Testis (tissue), 5 donors: ENCODE measurements at places on chromosomes 7 and 10. TPM values are rescaled to one million over a fixed set of nuclear protein-coding genes. Genes with fewer than 3 reads are reported as not detected.
A peak's percentile ranks its signal among the peaks of the same experiment; 100 is the strongest.

DNA sequence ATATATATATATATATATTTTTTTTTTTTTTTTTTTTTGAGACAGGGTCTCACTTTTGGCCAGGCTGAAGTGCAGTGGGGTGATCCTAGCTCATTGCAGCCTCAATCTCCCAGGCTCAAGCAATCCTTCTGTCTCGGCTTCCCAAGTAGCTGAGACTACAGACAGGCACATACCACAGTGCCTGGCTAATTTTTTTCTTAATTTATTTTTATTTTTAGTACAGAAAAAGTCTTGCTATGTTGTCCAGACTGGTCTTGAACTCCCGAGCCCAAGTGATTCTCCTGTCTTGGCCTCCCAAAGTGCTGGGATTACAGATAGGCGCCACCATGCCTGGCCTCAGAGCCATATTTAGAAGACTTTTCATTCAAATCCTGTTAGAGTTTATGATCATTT lies 79.6 kb downstream of the PRTFDC1 start:
- no peak for DNase-seq

- DNase-seq: peak; percentile 68
Observed at GRCh38 chr10:125081931-125082330, 78.4 kb downstream of the CTBP2 start.

The CPA2 gene
- polyA plus RNA-seq: 1.1 TPM

DNA sequence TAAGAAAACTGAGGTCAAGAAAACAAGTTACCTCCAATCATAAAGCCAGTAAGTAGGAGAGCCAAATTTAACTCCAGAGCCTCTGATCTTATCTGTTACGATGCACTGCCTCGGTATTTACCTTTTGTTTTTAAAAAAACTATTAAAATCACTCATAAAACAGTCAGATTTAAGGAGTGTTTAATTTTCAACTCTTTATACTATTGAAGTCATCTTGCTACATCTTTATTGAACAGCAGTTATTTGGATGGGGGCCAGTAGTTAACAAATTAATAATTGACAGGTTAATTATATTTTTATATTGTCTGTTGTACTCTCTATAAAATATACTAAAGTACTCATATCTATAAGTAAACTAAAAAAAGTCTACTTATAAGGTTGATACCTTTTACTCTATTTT lies 24.6 kb downstream of the ADIRF start:
- DNase-seq: no peak

GRCh38 chr10:5748394-5748803 lies 63.8 kb downstream of the TASOR2 start:
- no peak for DNase-seq

The CXCL12 gene
- 87.7 TPM for polyA plus RNA-seq

The CALML3 gene
- 1.5 TPM for polyA plus RNA-seq

GRCh38 chr10:33395201-33395600 lies 60.7 kb upstream of the NRP1 start:
- DNase-seq: no peak

DNA sequence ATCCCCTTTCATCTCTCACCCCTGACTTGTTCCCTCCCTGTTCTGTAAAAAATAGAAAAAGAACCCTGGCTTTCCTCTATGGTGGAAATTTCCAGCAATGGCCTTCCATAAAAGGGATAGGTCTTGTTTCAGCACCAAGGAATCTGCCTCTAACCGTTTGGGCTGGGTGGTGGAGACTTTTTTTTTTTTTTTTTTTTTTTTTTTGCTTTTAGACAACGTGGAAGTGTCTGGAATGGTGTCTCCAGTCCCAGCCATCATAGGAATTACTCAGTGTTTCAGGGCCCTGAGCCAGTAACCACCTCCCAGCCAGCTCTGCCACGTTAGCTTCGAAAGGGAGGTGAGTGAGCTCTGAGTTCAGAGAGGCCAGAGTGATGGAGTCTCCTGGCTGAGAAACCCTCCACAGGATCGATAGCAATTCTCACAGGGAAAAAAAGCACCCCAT lies 97.3 kb upstream of the COL1A2 start:
- DNase-seq: peak; percentile 59

The A1CF gene
- 0.12 TPM for polyA plus RNA-seq

The CTAGE4 gene
- polyA plus RNA-seq: not detected

DNA sequence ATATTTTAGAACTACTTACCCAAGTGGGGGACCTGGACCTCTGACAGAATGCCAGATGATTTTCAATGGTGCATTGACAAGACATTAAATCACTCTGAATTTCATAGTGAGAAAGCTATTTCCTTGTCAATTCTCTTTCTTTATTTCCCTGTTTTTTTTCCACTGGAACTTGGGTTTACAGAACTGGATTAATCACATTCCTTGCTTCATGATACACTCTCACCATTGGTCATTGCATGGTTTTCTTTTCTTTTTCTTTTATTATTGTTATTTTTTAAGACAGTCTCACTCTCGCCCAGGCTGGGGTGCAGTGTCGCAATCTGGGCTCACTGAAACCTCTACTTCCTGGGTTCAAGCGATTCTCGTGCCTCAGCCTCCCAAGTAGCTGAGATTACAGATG lies 38.5 kb upstream of the LBX1 start:
- no peak for DNase-seq

DNA sequence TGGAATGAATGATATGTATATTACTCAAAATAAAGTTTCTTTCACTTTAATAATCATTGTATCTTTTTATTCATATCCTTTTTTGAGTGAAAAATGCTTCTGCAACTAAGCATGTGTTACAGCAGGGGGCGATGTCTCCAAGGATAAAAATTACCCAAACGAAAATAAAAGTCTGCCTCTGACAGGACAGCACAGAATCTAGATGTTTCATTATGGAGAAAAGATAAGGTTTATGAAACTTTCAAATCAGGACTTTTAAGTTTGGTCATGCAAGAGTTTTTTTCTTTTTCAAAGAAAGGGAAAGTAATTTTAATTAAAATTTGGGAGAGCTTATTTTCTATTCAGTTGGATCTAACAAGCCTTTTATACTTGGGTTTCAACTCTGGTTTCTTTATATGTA lies 48.4 kb downstream of the TES start:
- peak; percentile 28 for DNase-seq
